B cell (primary cell): ENCODE measurements at places on chromosomes 5 and 9. TPM values are rescaled to one million over a fixed set of nuclear protein-coding genes. Genes with fewer than 3 reads are reported as not detected.

CARTPT gene
- not detected in 2 replicates for total RNA-seq

JAKMIP2 gene
- total RNA-seq, result 2.4 and 4.1 TPM in 2 replicates

FOXD4L6 gene
- not detected in 2 replicates for total RNA-seq

PLPPR1 gene
- total RNA-seq, result not detected in 2 replicates

PCDHGA5 gene
- 1.7 and 1.8 TPM in 2 replicates for total RNA-seq

PBX3 gene
- total RNA-seq, result 39.0 and 48.5 TPM in 2 replicates

ZNF462 gene
- not detected in 2 replicates for total RNA-seq

RETREG1 gene
- 11.4 and 12.9 TPM in 2 replicates for total RNA-seq

DOCK8 gene
- total RNA-seq, result 288 and 297 TPM in 2 replicates

GRM6 gene
- not detected in 2 replicates for total RNA-seq

MARVELD2 gene
- 0.94 and 1.7 TPM in 2 replicates for total RNA-seq

DIPK1B gene
- 9.2 and 9.6 TPM in 2 replicates for total RNA-seq

TLX3 gene
- total RNA-seq, result not detected in 2 replicates

FLT4 gene
- not detected in 2 replicates for total RNA-seq

FIBCD1 gene
- not detected in 2 replicates for total RNA-seq

MUSK gene
- not detected in 2 replicates for total RNA-seq

OR13C8 gene
- total RNA-seq, result not detected in 2 replicates

CTSV gene
- total RNA-seq, result not detected in 2 replicates

NXNL2 gene
- not detected in 2 replicates for total RNA-seq

KCNIP1 gene
- not detected in 2 replicates for total RNA-seq

GABRA6 gene
- not detected in 2 replicates for total RNA-seq

NMRK1 gene
- 10.1 and 15.5 TPM in 2 replicates for total RNA-seq

ANKRD18A gene
- total RNA-seq, result not detected in 2 replicates

DOK3 gene
- 113 and 115 TPM in 2 replicates for total RNA-seq
